ENCODE measurements at places on chromosomes 6 and 20. TPM values are rescaled to one million over a fixed set of nuclear protein-coding genes. Genes with fewer than 3 reads are reported as not detected.

The APCDD1L gene
- 0.98 TPM for total RNA-seq

The TCFL5 gene
- 11.5 TPM for total RNA-seq

The COL12A1 gene
- total RNA-seq: 130 TPM

The IL17A gene
- total RNA-seq: not detected

The TAGAP gene
- 8.1 TPM for total RNA-seq

The DYNLT2 gene
- 3.2 TPM for total RNA-seq

The APOM gene
- not detected for total RNA-seq

The ZFP57 gene
- 3.7 TPM for total RNA-seq

The NKX2-4 gene
- not detected for total RNA-seq

The CALHM5 gene
- 2.2 TPM for total RNA-seq

The PLAGL2 gene
- 8.3 TPM for total RNA-seq

The CTNNBL1 gene
- total RNA-seq: 40.3 TPM

The UBE2C gene
- total RNA-seq: 7.6 TPM

GRCh38 chr6:15574486-15574885 lies 88.3 kb downstream of the DTNBP1 start:
- no peak overlapping the region for H3K27ac ChIP-seq
- H3K4me3 ChIP-seq: no peak overlapping the region
- H3K36me3 ChIP-seq: no peaks in the 10 kb centered on the region
- no peaks in the 10 kb centered on the region for H3K27me3 ChIP-seq
- peaks cover 5% of the 10 kb centered on the region for H3K4me1 ChIP-seq

DNA sequence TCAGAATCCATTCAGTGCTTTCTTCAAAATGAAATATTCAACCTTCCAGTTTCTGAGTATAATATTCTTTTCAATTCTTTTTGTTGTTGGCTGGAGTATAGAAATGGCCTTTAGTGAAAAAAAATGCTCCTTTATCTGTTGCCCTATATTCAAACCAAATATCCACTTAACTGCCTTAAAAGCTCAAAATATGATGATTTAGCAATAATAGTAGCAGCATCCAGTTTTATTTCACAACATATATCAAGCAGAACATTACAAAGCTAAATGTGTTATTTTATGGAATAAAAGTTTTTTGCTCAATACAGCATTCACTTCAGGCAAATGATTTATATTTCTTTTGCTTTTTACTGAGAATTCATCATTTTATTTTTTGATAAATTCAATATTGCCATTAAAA lies 322.4 kb upstream of the EYS start:
- no peaks in the 10 kb centered on the region for H3K4me1 ChIP-seq
- H3K27ac ChIP-seq: no peak overlapping the region
- no peak overlapping the region for H3K4me3 ChIP-seq
- no peaks in the 10 kb centered on the region for H3K27me3 ChIP-seq
- H3K36me3 ChIP-seq: no peaks in the 10 kb centered on the region

DNA sequence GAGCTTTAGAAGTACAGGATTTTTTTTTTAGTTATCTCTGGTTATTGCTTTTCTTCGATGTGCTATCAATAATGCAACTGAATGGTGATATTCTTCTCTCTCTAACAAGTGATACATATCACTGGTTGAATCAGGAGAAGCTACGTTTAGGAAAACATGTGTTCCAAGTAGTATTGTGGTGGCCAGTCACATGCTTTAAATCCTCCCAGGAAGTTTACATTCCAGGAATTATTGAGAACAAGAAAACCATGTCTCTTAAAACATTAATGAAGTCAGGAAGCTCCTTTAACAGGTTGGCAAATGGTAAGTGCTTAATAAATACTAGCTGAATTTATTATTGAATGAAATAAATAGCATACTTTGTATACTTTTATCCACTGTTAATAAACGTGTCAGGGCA lies 371.1 kb downstream of the BCKDHB start:
- H3K27me3 ChIP-seq: no peaks in the 10 kb centered on the region
- DNase-seq: no peak
- no peaks in the 10 kb centered on the region for H3K4me1 ChIP-seq
- H3K27ac ChIP-seq: no peak overlapping the region
- H3K4me3 ChIP-seq: no peak overlapping the region

GRCh38 chr20:6184086-6184485 lies 61.3 kb upstream of the FERMT1 start:
- no peak overlapping the region for H3K27ac ChIP-seq
- no peaks in the 10 kb centered on the region for H3K36me3 ChIP-seq
- no peaks in the 10 kb centered on the region for H3K27me3 ChIP-seq

DNA sequence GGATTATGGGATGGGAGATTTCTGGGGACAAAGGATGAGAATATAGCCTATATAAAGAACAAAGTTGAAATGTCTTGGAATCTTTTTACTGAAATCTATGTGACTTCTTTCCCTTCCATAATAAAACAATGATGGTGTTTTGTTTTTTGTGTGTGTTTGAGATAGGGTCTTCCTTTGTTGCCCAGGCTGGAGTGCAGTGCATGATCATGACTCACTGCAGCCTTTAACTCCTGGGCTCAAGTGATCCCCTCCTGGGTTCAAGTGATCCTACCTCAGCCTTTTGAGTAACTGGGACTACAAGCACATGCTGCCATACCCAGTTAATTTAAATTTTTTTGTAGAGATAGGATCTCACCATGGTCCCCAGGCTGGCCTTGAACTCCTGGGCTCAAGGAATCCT lies 50.9 kb downstream of the FAM217A start:
- no peak overlapping the region for H3K27ac ChIP-seq
- no peak for DNase-seq
- H3K27me3 ChIP-seq: no peaks in the 10 kb centered on the region
- peaks cover 68% of the 10 kb centered on the region for H3K4me1 ChIP-seq
- H3K36me3 ChIP-seq: no peaks in the 10 kb centered on the region
- H3K4me3 ChIP-seq: no peak overlapping the region

DNA sequence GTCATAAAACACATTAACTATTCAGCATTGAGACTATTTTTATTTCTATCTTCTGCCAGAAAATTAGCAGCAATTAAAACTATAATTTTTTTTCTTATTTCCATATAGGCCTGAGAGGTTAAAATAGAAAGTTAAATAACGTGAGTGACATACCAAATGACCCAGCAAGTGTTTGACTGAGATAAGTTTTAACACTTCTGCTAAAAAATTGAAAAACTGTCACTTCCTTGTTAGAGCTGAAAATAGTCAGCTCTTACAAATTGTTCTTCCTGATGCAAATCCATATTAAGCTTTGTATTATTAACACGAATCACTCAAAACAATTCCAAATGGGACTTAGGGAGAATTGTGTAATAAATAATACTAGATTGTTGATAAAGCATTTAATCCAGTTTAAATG lies 26.5 kb upstream of the STX11 start:
- H3K36me3 ChIP-seq: no peaks in the 10 kb centered on the region
- H3K27ac ChIP-seq: no peak overlapping the region
- H3K4me1 ChIP-seq: no peaks in the 10 kb centered on the region

- no peaks in the 10 kb centered on the region for H3K27me3 ChIP-seq
- no peak for DNase-seq
- H3K27ac ChIP-seq: no peak overlapping the region
- no peaks in the 10 kb centered on the region for H3K36me3 ChIP-seq
Observed at GRCh38 chr20:7930343-7930742, 9.9 kb downstream of the HAO1 start.

DNA sequence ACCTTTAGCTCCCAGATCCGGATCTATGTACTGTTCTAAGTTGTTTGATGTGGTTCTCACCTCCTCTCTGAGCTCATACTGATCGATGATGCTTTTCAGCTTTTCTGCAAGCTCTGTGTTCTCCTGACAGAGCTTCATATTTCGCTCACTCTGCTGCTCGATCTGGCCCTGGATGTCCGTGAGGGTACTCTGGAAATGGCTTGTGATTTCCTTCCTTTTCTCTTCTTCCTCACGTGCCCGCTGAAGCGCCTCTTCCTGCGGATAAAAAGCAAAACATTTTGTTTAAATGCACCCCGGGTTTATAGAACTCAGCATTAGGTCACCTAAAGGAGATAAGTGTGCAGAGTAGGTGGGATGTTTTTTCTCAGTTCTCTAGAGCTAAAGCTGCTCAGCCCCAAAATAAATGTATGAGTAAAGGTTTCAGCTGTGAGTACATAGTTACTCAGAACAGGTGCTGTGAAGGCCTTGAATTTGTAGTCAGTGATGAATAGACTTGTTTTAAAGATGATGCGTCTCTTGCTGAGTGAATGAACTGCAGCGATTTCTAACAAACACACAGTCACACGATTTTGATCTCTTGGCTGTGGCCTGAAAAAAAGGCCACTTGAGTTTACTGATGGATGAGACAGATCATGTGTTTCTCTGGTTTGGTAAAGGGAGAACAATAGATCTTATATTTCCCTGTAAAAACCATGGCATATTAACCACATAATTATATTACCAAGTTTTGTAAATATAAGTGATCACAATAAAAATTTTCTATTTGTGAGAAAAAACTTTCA lies 29.1 kb downstream of the TXLNB start:
- H3K27ac ChIP-seq: no peak overlapping the region
- H3K36me3 ChIP-seq: no peaks in the 10 kb centered on the region
- no peaks in the 10 kb centered on the region for H3K27me3 ChIP-seq
- no peak overlapping the region for H3K4me3 ChIP-seq
- DNase-seq: no peak

DNA sequence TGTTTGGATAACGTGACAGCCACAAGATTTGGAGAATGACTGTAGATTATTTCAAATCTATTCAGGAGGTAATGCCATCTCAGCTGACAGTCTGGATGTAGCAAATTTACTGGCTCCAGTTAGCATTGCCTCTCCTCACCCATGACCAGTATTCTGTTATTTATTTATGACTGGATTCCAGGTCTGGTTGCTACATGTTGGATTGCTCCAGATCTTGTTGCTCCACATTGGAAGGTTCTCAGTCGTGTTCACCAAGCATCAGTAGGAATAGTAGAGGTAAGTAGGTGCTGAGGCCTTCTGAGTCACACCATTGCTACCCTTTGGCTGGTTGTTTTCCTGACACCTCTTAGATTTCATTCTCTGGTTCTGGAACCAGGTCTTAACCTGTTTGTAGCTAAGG lies 69.5 kb upstream of the ELOVL5 start:
- H3K4me1 ChIP-seq: no peaks in the 10 kb centered on the region
- no peak overlapping the region for H3K27ac ChIP-seq
- no peaks in the 10 kb centered on the region for H3K36me3 ChIP-seq
- H3K27me3 ChIP-seq: no peaks in the 10 kb centered on the region

GRCh38 chr6:45212976-45213375 lies 115.2 kb upstream of the RUNX2 start:
- no peak overlapping the region for H3K27ac ChIP-seq
- H3K36me3 ChIP-seq: no peaks in the 10 kb centered on the region
- no peak overlapping the region for H3K4me3 ChIP-seq
- no peak for DNase-seq

GRCh38 chr6:111804627-111805235 lies 68.5 kb downstream of the FYN start:
- DNase-seq: no peak
- H3K27me3 ChIP-seq: no peaks in the 10 kb centered on the region
- H3K36me3 ChIP-seq: no peaks in the 10 kb centered on the region
- H3K4me1 ChIP-seq: peaks cover 36% of the 10 kb centered on the region
- H3K27ac ChIP-seq: peak overlapping the region; percentile 70

GRCh38 chr6:43833223-43833995 lies 63.4 kb downstream of the VEGFA start:
- H3K36me3 ChIP-seq: no peaks in the 10 kb centered on the region
- no peak overlapping the region for H3K27ac ChIP-seq
- H3K27me3 ChIP-seq: no peaks in the 10 kb centered on the region
- H3K4me3 ChIP-seq: no peak overlapping the region
- no peak for DNase-seq

DNA sequence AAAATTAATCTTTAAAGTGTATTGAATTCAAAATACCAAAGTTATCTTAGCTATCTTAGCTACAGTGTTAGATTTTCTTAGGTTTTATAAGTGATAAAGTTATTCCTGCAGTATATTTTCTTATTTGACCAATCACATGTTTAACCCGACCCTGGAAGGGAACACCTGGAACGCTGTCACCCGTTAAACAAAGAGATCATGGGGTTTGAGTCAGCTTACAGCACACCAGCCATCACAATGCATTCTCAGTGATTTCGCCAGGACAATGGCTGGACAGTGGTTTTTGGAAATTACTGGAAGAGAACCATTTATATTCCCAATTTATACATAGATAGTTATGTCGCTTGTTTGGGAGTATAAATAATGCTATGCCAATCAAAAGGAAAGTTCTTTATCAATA lies 10.5 kb downstream of the C6orf118 start:
- H3K27me3 ChIP-seq: no peaks in the 10 kb centered on the region
- no peak for DNase-seq
- no peak overlapping the region for H3K4me3 ChIP-seq
- no peaks in the 10 kb centered on the region for H3K36me3 ChIP-seq
- no peak overlapping the region for H3K27ac ChIP-seq
- no peaks in the 10 kb centered on the region for H3K4me1 ChIP-seq

GRCh38 chr20:50843331-50844276 lies 48.7 kb downstream of the BCAS4 start:
- no peaks in the 10 kb centered on the region for H3K27me3 ChIP-seq
- H3K4me3 ChIP-seq: no peak overlapping the region
- no peak for DNase-seq
- peaks cover 20% of the 10 kb centered on the region for H3K4me1 ChIP-seq
- H3K27ac ChIP-seq: peak overlapping the region; percentile 3
- H3K36me3 ChIP-seq: no peaks in the 10 kb centered on the region

GRCh38 chr20:33838035-33838864 lies 27.1 kb downstream of the CHMP4B start:
- no peaks in the 10 kb centered on the region for H3K36me3 ChIP-seq
- DNase-seq: no peak
- H3K4me1 ChIP-seq: peaks cover 71% of the 10 kb centered on the region
- no peak overlapping the region for H3K27ac ChIP-seq

DNA sequence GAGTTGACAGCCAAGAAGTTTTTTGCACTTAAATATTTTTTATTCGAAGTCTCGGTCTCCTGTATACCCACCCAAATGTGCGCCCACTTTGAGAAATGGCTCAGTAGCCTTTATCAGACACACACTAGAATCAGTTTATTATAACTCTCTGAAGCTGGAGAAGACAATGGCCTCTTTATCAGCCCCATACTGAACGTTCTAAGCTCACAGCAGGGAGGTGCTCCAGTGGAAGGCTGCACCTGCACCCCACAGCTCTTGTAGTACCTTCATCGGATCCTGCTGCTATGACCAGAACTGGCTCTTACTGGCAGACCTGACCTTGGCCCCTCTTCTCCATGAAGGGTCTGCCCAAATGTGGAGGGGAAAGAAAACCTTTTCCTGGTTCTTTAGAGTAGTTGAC lies 165.0 kb upstream of the SCGN start:
- H3K4me1 ChIP-seq: no peaks in the 10 kb centered on the region
- H3K4me3 ChIP-seq: no peak overlapping the region
- no peak for DNase-seq
- no peaks in the 10 kb centered on the region for H3K27me3 ChIP-seq

GRCh38 chr6:136971609-136972008 lies 49.5 kb downstream of the SLC35D3 start:
- no peaks in the 10 kb centered on the region for H3K4me1 ChIP-seq
- DNase-seq: no peak
- no peaks in the 10 kb centered on the region for H3K36me3 ChIP-seq
- no peak overlapping the region for H3K4me3 ChIP-seq

GRCh38 chr20:44006578-44006977 lies 91.9 kb downstream of the TOX2 start:
- H3K27me3 ChIP-seq: no peaks in the 10 kb centered on the region
- no peaks in the 10 kb centered on the region for H3K36me3 ChIP-seq
- DNase-seq: no peak
